Stimulated activated CD4-positive, alpha-beta T cell treated with anti-CD3 and anti-CD28 coated beads, Interleukin-1b, Interleukin-23, amount 100 ng/mL, for 48 hours (primary cell): ENCODE measurements at places on chromosomes 3 and 15.

- DNase-seq, result no peak
Measured at GRCh38 chr15:91866971-91867372, 13.5 kb downstream of the SLCO3A1 start.

DNA sequence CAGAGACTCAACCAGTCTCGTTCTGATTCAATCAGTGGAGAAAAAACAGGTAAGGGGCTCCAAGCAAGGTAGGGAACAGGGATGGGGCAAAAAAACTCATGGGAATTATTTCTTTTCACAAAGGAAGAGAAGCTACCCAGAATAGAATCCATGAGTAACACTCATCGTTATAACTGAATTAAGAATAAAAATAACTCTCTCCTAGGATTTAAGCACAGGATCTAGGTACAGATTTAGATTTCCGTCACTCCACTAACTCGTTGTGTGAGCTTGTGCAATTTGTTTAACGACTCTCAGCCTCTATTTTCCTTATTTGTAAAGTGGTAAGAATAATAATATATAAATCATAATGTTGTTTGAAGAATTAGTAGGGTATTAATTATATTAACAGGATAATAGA, 68.6 kb downstream of the ADAMTS9 start:
- DNase-seq, result no peak

- DNase-seq, result no peak
Measured at GRCh38 chr3:131484496-131485111, 18.2 kb downstream of the MRPL3 start.

DNA sequence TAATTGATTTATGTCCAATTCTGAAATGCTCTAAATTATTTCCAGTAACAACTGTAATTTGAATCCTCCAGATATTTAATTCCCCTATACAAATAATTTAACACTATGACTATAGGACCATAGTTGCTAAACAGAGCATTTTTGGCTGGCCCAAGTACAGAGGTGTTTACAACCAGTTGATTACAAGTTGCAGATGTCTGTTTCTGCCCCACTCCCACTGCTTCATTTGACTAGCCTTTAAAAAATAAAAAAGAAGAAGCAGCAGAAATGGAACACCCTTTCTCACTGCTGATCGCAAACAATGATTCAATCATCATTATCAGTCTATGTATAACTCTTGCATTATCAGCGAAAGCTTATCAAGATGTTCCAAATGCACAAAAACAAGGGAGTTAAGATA, 54.6 kb downstream of the SENP7 start:
- no peak for DNase-seq

DNA sequence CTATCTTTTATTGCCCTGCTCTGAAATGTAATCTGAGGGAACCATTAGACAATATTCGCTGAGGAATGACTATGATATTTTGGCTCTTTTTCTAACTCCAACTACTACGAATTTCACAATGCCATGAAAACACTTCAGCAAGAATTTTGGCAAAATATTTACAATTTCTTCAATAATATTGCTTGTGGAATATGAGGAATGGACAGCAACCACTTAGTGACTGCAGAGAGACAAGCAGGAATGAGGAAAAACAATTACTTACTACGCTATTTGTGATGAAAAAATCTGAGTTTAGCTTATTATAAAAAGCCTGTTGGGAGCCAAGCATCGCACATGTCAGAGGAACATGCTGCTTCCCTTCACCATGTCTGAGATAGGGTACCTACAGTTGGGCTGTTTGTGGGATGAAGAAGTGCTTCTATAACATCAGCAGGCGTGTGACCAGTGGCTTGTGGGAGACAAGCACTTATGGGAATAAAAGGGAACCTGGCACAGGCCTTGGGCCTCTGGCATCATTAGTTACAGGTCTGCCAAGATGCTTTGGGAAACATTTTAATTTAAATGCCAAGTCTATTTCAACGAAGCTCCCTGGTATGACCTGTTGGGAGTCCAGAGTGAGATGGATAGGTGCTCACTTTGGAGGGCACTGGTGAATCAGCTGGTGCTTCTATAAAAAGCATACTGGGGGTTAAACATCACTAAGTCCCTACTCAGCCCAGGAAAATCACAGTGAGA, 2.7 kb upstream of the PLCL2 start:
- DNase-seq, result no peak

- DNase-seq, result no peak
Measured at GRCh38 chr3:140695361-140696061, 17.6 kb downstream of the TRIM42 start.

DNA sequence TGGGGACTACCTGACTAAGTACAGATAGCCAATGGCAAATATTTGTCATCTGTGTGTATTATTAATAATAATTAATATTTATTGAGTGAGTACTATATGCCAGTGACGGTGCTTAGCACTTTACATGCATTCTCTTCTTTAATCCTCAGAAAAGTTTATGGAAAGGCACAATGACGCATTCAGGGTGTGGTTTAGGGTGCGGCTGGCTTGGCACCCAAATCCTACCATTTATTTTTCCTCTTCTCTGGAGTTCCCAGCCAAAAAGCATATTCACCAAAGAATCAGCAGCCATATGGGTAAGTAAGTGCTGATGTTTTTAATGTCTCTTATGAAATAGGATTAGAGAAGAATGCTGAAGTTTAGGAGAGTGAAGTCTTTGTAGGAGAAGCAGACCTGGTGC, 140.4 kb upstream of the TP63 start:
- no peak for DNase-seq

DNA sequence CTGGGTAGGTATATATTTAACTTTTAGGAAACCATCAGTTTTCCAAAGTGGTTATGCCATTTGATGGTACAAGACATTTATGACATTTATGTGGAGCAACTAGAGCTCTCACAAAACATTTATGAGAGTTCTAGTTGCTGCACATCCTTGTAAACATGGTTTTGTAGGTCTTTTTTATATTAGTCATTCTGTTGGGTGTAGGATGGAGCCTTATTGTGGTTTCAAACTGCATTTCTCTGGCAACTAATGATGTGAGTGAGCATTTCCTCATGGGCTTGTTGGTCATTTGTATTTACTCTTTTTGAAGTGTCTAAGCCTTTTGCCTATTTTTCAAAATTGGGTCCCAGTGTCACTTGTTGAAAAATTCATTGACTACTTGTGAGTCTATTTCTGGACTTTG, 45.7 kb upstream of the MGLL start:
- DNase-seq, result no peak

GRCh38 chr3:150729682-150730360, 26.1 kb upstream of the ERICH6 start:
- no peak for DNase-seq

GRCh38 chr15:93362203-93362602, 273.2 kb upstream of the RGMA start:
- DNase-seq, result no peak

GRCh38 chr3:72058493-72059081, 273.6 kb upstream of the PROK2 start:
- DNase-seq, result no peak

GRCh38 chr3:115784739-115785536, 161.6 kb downstream of the GAP43 start:
- no peak for DNase-seq

- no peak for DNase-seq
Measured at GRCh38 chr3:43964640-43965039, 273.9 kb downstream of the ABHD5 start.

DNA sequence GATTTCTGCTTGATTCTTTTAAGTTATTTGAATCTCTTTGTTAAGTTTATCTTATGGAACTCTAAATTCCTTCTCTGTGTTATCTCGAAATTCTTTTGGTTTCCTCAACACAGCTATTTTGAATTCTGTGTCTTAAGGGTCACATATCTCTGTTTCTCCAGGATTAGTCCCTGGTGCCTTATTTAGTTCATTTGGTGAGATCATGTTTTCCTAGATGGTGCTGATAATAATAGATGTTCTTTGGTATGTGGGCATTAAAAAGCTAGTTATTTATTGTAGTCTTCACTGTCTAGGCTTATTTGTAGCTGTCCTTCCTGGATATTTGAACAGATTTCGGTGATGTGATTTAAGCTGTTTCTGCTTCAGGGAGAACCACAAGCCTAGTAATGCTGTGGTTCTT, 615.6 kb upstream of the NECTIN3 start:
- DNase-seq, result no peak

DNA sequence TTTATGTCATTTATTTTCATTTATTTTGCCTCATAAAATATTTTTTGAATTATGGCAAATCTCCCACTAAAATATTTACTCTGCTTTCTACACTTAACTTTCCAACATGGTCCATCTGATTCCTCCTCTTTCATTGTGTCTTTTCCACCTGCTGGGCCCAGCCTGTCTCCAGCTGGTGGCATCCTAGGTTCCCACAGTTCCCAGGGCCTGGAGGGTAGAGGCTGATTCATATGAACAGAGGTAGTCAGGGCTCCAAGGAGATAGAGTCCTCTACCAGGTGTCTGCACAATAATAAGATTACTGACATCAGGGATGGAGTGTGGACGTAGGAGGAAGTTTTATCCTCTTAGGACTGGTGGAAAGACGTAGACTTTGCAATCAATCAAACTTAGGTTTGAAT, 14.3 kb downstream of the ZBTB38 start:
- no peak for DNase-seq

- DNase-seq, result no peak
Measured at GRCh38 chr3:194167480-194168282, 31.7 kb downstream of the HES1 start.

- no peak for DNase-seq
Measured at GRCh38 chr15:93848490-93848889, 382.9 kb upstream of the MCTP2 start.

- no peak for DNase-seq
Measured at GRCh38 chr15:67196672-67197363, 57.6 kb downstream of the AAGAB start.

GRCh38 chr15:38709196-38709595, 144.6 kb upstream of the RASGRP1 start:
- DNase-seq, result no peak

DNA sequence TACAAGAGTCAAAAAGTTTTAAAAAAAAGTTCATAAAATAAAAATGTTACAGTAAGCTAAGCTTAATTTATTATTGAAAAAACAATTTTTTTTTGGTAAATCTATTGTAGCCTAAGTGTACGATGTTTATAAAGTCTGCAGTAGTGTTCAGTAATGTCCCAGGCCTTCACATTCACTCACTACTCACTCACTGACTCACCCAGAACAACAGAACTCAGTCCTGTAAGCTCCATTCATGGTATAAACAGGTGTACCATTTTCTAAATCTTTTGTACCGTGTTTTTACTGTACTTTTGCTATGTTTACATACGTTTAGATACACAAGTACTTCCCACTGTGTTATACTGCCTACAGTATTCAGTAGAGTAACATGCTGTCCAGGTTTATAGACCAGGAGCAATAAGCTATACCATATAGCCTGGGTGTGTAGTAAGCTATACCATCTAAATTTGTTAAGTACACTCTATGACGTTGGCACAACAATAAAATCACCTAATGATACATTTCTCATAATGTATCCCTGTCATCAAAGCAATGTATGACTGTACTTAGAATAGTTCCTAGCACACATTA, 41.2 kb upstream of the ZDHHC23 start:
- no peak for DNase-seq

DNA sequence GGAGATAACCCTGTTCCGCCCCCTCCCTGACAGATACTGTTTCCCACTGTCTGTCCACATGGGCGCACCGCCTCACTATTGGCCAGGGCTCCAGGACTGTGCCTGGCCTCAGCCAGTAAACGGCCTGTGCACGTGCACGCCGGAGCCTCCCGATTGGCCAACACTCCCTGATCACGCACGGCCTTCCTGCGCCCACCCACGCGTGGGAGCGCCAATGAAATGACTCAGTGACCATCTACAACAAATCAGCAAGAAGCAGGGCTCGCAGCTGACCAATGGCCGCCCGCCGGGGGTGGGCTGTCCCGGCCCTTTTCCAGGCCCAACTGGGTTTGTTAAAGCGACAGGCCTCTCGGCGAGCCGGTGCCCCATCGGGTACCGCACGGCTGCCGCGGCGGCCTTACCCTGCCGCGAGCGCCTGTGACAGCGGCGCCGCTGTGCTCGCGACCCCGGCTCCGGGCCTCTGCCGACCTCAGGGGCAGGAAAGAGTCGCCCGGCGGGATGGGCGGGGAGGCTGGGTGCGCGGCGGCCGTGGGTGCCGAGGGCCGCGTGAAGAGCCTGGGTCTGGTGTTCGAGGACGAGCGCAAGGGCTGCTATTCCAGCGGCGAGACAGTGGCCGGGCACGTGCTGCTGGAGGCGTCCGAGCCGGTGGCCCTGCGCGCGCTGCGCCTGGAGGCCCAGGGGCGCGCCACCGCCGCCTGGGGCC, at the start of gene ARRDC4:
Gene ARRDC4, plus strand, starts transcription at position 340 of the 703 bp plus-strand sequence. Its CDS starts 159 bp downstream, at position 499.
- peak; percentile 99 for DNase-seq

- no peak for DNase-seq
Measured at GRCh38 chr15:29379647-29380046, 110.0 kb upstream of the NSMCE3 start.

- DNase-seq, result no peak
Measured at GRCh38 chr3:32641356-32641755, 43.6 kb upstream of the CNOT10 start.

DNA sequence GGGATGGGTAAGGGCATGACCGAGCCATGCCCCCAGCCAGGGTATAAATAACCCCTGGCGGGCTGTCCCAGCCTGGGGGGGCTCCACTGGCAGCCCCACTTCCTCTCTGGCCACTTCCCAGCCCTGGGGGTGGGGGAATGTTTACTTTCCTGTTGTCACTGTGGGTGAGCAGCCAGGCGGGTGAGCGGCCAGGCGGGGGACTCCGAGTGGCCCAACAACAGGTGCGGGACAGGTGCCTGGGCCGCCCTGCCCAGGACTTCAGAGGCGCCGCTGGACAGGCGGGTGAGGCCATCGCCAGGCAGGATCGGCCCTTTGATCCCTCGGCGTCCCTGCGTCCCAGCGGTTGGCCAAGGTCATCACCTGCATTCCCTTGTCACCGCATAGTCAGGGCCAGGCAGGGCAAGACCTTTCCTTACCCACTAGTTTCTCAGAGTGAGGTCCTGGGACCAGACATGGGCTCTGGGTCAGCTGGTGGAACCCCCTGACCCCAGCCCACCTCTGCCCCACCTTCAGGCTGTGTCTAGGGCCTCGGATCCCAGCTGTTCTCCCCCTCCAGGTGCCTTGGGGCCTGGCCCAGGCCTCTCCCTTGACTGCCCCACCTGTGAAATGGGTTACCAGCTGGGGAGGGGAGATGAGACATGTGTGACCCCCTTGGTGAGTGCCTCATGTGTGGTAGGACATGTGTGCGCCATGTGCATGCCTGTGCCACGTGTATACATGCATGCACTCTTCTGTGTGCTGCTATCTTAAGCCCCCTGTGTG, 16.6 kb downstream of the SEMA3F start:
- no peak for DNase-seq

GRCh38 chr3:195048059-195048905, 222.7 kb downstream of the XXYLT1 start:
- DNase-seq, result no peak

DNA sequence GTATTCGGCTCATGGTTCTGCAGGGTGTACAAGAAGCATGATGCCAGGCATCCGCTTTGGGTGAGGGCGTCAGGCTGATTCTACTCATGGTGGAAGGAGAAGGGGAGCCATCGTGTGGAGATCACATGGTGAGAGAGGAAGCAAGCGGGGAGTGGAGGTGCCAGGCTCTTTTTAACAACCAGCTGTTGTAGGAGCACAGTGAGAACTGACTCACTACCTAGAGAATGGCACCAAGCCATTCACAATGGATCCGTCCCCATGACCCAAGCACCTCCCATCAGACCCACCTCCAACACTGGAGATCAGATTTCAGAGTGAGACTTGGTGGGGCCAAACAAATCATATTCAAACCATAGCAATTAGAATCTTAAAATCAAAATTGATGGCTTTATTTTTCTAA, 259.8 kb upstream of the CTDSPL start:
- no peak for DNase-seq
